ENCODE measurements at places on chromosomes 2 and 18. TPM values are rescaled to one million over a fixed set of nuclear protein-coding genes. Genes with fewer than 3 reads are reported as not detected.

NETO1 gene
- polyA plus RNA-seq: 0.69 TPM

GDF7 gene
- polyA plus RNA-seq: 4.7 TPM

FBLN7 gene
- 12.0 TPM for polyA plus RNA-seq

PCBP1 gene
- polyA plus RNA-seq: 271 TPM

IGFBP2 gene
- polyA plus RNA-seq: 273 TPM

MAP2 gene
- 27.9 TPM for polyA plus RNA-seq

COL3A1 gene
- polyA plus RNA-seq: 906 TPM

SLC39A6 gene
- 67.9 TPM for polyA plus RNA-seq

CYP26B1 gene
- 16.9 TPM for polyA plus RNA-seq

FBXO48 gene
- polyA plus RNA-seq: 2.5 TPM

GCG gene
- polyA plus RNA-seq: not detected

FAM110C gene
- 12.1 TPM for polyA plus RNA-seq

DYNAP gene
- polyA plus RNA-seq: not detected

DNA sequence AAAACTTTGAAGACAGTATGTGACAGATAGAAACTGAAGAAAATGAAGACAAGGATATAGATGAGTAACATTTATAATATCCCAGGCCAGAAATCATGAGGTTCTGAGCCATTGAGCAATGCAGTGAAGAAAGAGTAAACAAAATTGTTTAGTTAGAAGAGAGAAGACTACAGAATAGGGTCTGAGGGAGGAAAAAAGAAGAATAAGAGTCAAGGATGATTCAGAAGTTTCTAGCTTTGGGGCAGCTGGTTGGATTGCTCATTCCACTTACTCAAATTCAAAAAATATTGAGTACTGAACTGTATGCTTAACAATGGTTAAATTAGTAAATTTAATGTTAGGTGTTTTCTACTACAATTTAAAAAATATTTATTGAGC lies 155.0 kb upstream of the OTX1 start:
- DNase-seq: no peak

DNA sequence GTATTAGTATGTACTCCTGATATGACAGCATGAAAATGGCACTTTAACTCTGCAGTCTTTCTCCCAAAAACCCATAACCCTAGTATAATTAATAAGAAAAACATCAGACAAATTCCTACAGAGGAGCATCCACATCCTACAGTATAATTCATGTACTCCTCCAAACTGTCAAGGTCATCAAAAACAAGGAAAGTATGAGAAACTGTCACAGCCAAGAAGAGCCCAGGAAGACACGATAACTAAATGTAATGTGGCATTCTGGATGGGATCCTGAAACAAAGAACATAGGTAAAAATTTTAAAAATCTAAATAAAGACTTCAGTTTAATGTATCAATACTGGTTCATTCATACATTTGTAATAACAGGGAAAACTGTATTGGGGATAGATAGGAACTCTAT lies 88.2 kb downstream of the SLC66A3 start:
- DNase-seq: no peak

- DNase-seq: no peak
Observed at GRCh38 chr18:23106575-23106974, 28.7 kb upstream of the CABLES1 start.

GRCh38 chr2:126802774-126803433 lies 95.8 kb upstream of the TEX51 start:
- no peak for DNase-seq

DNA sequence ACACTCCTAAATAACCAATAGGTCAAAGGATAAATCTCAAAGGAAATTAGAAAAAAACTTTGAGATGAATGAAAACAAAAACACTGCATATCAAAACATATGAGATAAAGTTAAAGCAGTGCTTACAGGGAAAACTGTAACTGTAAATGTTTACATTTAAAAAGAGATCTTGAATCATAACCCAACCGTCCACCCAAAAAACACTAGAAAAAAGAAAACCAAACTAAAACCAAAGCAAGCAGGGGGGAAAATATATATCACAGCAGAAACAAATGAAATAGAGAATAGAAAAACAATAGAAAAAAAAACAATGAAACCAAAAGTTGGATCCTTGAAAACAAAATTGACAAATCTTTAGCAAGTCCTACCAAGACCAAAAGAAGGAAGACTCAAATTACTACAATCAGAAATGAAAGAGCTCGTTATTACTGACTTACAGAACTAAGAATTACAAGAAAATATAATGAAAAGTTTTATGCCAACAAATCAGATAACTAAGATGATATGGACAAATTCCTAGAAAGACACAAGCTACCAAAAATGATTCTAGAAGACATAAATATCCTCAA lies 65.6 kb downstream of the TLK1 start:
- DNase-seq: no peak

GRCh38 chr2:196275646-196276352 lies 104.4 kb upstream of the STK17B start:
- no peak for DNase-seq

GRCh38 chr2:231565887-231566594 lies 26.6 kb upstream of the TEX44 start:
- no peak for DNase-seq

DNA sequence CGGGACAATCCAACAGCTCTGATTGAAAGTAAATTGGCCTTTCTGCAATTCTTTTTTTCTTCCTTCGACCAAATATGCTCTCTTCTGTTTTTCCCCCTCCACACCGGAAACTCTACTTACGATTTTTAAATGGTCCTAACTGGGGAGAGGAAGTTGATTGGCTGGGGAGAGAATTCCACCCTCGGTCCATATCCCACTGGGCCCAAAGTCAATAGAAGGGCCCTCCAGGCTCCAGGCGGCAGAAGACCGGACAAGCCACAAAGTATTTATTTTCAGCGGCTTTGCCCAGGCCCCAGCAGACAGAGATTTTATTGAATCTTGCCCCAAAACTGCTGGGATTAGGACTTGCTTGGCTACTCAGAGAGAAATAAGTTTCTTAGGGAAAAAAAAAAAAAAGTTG lies 37.1 kb upstream of the SMAD7 start:
- DNase-seq: no peak

DNA sequence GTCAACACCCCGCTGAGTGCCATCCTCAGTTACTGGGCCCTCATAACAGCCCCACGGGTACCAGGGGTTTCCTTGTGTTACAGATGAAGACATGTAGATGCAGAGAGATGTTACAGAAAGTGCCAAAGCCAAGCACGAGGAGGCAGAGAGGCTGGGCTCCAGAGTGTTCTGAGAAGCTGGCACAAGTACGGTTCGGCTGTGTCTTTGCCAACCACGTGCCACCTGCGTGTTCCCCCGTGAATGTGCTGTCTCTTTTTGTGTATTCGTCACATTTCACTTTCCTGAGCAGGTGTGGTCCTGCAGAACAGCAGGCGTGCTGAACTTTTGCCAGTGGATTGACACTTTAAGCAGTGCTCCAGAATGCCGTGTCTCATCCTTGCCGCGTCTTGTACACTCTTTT lies 124.6 kb downstream of the NCK2 start:
- no peak for DNase-seq

DNA sequence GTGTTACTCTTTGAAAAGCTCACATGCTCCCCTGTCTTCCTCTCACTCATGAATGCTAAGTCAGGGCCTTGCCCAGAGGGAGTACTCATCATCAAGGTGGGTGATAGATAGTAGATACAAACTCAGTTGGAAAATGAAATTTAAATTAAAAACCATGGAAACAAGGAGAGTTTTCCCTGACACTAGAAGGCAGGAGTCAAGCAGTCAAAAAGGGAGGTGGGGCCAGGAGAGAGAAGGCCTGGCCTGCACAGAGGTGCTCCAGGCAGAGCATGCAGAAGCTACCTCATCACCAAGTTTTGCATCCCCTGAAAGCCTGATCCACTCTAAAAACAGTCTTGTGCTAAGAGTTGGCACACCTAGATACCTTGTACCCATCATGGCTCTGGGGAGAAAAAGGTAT lies 143.7 kb downstream of the MYO5B start:
- DNase-seq: no peak

DNA sequence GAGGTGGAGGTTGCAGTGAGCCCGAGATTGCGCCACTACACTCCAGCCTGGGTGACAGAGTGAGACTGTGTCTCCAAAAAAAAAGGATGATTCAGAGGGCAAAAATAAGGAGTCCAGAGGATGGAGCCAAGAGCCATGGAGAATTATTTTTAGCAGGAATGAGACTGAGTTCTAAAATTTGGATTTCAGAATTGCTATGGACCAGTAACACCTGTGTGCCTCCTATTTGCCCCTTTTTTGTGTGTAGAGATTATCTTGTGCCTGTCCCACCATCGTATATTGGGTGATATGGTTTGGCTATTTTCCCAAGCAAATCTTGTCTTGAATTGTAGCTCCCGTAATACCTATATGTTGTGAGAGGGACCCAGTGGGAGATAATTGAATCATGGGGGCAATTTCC lies 16.4 kb upstream of the RGPD8 start:
- DNase-seq: no peak

GRCh38 chr18:5914951-5915350 lies 19.6 kb upstream of the TMEM200C start:
- no peak for DNase-seq

DNA sequence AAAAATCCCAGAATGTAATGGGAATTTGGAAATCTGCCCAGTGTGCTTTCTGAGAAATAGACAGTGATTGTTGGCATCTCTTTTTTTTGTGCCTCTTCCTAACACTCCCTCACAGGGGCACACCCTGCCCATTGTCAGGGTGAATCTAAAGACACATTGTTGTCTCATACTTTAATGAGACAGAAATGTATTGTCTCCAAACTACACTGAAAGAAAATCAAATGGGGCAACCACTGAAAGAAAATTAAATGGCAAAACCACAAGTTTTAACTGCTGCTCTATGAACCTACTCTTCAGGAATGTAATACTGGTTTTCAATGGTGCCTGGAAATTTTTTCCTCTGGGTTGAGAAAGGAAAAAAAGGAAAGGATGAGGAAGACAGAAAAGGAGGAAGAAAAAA lies 43.2 kb upstream of the GLS start:
- no peak for DNase-seq

GRCh38 chr2:129812071-129812470 lies 167.4 kb upstream of the RAB6C start:
- DNase-seq: no peak

DNA sequence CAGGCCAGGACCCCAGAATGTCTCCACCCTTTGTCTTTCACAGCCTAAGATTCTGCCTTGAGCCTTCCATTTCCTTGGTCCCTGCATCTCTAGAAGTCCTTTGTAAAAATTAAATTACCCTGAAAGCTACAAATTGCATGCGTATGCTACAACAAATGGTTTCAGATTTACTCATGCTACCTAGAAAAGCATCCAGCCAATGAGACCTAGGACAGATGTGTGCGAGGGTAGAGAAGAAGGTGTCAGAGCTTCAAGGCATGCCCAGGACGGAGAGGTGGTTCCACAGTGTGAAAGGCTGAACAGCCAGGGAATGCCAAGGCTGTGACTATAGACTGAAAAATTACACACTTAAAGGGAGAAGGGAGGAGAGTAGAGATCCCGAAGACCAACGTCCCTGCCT lies 40.2 kb downstream of the CCBE1 start:
- DNase-seq: no peak

DNA sequence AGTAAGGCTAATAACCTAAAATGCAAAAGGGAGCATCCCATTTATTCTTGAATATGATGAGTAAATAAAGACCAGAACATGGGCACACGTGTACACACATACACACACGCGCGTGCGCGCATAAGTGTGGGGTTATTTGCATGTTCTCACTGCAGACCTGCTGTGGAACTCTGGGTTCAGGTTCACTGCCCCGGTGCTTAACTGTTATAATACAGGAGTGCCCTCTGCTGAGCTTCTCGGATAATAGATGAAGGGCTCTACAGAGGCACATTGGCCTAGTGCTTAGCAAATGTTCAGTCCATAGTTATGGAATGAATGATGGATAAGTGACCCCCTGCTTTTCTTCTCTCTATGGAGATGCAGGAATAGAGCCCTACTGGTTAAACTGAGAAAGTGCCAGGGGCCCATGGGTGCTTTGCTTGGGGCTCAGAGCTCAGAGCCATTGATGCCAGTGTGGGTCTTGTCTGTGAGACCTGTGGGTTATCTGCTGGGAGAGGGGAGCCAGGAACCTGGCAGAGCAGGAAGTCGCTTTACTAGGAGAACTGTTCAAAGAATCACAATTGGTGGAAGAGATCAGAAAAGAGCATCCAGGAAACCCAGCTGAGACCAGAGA lies 3.6 kb upstream of the ARL4C start:
- peak; percentile 68 for DNase-seq

DNA sequence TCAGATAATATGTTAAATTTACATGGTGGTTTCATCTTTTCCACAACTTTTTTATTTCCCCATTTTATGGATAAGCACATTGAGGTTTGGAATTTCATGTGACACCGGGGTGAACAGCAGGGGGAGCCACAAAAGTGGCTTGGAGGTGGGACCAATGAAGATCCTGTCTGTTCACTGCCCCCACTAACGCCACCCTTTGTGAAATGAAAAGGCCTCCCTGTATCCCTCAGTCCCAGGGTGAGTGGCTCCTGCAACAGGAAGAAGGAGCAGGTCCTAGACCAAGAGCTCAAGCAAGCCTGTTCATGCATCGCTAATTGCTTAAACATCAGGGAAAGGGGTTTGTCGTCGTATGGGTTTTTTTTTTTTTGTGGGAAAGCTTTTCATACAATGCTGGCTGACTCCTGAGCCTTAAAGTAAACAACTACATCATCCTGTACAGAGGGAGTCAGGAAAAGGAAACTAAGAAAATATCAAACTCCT lies 267.8 kb upstream of the EPAS1 start:
- no peak for DNase-seq

GRCh38 chr2:236337465-236338325 lies 73.5 kb upstream of the ASB18 start:
- DNase-seq: no peak

GRCh38 chr2:203722411-203722810 lies 16.0 kb downstream of the CD28 start:
- DNase-seq: no peak

GRCh38 chr2:82275599-82275998 lies 1971.0 kb upstream of the LRRTM1 start:
- no peak for DNase-seq

DNA sequence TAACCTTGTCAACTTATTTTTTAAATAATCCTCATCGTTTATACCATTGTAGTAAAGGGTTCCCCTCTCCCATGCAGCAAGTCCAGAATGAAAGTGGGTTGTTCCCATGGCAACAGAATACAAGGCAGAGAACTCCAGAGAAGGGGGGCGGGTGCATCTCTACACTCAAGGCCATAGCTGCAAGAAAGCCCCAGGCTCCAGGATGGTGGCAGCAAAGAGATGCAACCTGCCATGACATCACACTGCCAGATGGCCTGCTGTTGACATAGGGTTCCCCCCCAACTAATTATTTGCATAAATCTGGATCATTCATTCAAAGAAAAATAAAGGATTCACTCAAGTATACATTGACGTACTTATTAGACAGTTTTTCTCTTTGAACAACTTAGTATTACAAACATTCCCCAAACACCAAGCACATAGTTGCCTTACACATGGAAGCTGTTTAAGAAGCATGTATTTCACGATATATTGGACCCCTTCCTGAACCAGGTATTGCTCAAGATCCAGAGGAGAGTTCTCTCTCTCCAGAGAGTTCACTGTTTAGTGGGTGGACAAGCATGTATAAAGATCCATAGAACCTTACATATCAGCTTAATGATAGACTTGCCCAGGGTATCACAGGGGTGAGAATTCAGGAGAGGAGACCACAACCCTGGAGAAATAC lies 87.4 kb upstream of the KLF7 start:
- DNase-seq: no peak

Measured in renal pelvis (tissue), 12 donors.